Stimulated activated CD4-positive, alpha-beta T cell treated with anti-CD3 and anti-CD28 coated beads, TNF-alpha, amount 100 ng/mL, for 4 hours (primary cell): ENCODE measurements at places on chromosomes 2 and 18.

DNA sequence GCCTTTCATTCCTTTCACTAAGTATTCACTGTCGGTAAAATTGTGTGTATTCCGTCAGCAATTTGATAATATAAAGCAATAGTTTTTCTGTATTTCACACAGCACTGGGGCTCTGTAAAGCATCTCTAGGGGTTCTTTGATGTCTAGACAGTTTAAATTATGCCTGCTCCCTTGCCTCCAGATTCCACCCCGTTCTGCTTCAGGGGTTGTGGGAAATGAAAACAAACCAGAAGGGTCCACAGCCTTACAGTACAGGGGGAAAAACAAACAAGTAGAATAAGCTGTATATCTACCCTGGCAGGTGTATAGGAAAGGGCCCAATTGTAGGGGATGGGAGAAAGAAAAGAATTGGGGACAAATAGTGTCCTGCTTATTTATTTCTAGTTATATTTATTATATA is 63.1 kb downstream of the ASXL3 start:
- no peak for DNase-seq

DNA sequence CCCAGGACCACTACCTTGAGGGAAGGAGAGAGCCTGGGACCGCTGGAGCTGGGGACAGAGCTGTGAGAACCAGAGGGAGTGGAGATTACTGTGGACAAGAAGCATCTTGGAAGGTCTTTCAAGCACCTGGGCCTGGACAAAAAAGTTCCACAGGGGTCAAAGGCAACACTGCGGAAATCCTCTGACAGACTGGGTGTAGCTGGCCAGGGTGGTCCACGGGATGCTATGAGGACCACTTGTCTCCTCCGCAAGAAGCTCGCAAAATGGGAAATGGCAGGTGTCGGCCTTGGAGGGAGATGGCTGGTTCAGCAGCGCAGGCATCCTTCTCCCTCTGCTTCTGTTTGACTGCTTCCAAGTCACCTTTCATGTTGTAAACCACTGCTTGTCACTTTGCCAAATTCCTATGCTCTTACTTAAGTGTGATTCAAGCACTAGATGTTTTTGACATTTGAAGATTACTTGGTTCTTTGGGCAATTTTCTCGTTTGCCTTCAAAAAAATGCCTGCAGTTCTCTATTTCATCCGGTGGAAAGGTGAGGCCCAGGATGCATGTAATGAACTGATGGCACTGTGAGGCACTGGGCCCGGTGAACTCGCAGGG is 27.7 kb downstream of the KLHL29 start:
- DNase-seq = no peak

GRCh38 chr2:215379039-215379438 is 56.8 kb downstream of the FN1 start:
- no peak for DNase-seq

DNA sequence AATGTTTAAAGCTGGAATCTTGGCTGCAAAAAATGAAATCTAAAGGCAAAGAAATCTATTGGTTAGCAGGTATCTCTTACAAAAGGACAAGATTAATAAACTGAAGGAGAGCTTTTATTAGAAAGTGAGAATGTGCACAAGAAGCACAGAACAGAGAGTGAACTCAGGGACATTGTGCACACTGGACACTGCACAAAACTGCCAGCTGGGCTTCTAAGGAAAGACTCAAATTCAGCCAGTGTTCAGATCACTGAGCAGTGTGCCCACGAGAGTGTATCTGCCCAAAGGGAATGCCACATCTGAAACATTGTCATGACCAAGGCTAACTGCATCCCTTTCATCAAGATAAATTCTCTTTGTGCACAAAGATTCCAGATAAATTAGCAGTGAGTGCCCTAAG is 129.7 kb upstream of the KCNH7 start:
- DNase-seq = no peak

GRCh38 chr2:172484253-172484652 is 56.9 kb downstream of the ITGA6 start:
- no peak for DNase-seq

DNA sequence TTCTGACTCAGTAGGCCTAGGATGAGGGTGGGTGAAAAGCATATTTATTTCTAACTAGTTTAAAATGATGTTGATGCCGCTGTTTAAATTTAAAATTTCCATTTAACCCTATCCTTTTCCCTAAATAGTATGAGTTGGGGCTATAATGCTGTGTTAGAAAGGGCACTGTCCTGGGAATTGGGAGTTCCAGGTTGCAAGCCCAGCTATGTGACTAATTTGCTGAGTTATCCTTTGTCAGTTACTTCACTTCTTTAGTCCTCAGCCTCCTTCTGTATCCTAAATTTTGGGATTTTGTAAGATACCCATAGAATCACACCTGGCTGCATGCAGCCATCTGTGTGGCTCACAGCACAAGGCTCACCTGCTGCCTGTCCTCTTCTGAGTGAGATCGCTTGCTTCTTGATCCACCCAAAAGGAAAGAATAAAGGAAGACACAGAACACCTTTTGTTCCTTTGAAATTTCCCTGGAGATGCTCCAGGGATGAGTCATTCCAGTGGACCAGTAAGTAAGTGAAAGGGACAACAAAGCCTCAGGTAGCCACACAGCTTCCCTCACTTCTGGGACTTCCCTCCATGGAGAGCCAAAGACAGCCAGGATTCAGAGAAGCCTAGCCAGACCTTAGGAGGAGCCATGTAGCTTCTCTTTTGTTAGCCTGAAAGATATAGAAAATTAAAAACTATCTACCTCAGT is 97.2 kb downstream of the DTNA start:
- DNase-seq = no peak

- no peak for DNase-seq
Observed at GRCh38 chr18:68944826-68945225, 146.9 kb downstream of the CCDC102B start.

DNA sequence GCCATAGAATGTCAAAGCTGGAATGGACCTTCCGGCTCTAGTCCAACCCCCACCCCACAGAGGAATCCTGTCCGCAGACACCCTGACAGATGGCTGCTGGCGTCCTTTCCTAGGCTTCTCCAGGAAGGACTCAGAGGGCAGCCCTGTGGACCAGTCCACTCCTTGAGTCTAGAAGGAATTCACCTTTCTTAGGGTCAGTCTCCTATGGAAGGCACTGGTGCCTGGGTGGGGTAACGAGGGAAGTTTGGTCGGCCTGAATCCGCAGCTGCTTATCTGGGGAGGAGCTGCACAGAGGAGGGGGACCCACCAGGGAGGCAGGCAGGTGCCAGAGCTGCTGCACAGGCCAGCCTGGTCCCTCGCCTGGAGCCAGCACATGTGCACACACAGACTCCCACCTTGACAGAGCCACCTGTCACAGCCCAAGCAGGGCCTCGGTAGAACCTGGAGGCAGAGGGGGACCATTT is 2.5 kb downstream of the DNMT3A start:
- DNase-seq = no peak

GRCh38 chr2:85873679-85874078 is 15.1 kb downstream of the ST3GAL5 start:
- DNase-seq = no peak

DNA sequence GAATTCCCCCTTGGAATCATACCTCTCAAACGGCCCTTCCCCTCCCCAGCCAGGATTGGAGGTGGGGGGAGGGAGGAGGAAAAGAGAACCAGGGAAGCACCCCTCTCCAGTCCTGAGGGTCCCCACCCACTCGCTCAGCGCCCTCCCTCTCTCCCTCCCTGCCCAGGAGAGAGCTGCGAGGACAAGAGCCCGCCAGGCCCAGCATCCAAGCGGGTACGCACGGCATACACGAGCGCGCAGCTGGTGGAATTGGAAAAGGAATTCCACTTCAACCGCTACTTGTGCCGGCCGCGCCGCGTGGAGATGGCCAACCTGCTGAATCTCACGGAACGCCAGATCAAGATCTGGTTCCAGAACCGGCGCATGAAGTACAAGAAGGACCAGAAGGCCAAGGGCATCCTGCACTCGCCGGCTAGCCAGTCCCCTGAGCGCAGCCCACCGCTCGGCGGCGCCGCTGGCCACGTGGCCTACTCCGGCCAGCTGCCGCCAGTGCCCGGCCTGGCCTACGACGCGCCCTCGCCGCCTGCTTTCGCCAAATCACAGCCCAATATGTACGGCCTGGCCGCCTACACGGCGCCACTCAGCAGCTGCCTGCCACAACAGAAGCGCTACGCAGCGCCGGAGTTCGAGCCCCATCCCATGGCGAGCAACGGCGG is 14.4 kb downstream of the HOXD3 start:
- no peak for DNase-seq

- no peak for DNase-seq
Observed at GRCh38 chr18:34529358-34530335, 180.5 kb upstream of the DTNA start.

- DNase-seq = no peak
Observed at GRCh38 chr2:167581961-167582574, 665.3 kb downstream of the STK39 start.

- DNase-seq = no peak
Observed at GRCh38 chr2:31384771-31385276, 29.7 kb downstream of the XDH start.

GRCh38 chr2:21694079-21694878 is 570.5 kb downstream of the TDRD15 start:
- DNase-seq = no peak

- no peak for DNase-seq
Observed at GRCh38 chr2:188235364-188235763, 56.3 kb upstream of the GULP1 start.

- DNase-seq = no peak
Observed at GRCh38 chr2:228541789-228542188, 360.3 kb upstream of the SPHKAP start.

DNA sequence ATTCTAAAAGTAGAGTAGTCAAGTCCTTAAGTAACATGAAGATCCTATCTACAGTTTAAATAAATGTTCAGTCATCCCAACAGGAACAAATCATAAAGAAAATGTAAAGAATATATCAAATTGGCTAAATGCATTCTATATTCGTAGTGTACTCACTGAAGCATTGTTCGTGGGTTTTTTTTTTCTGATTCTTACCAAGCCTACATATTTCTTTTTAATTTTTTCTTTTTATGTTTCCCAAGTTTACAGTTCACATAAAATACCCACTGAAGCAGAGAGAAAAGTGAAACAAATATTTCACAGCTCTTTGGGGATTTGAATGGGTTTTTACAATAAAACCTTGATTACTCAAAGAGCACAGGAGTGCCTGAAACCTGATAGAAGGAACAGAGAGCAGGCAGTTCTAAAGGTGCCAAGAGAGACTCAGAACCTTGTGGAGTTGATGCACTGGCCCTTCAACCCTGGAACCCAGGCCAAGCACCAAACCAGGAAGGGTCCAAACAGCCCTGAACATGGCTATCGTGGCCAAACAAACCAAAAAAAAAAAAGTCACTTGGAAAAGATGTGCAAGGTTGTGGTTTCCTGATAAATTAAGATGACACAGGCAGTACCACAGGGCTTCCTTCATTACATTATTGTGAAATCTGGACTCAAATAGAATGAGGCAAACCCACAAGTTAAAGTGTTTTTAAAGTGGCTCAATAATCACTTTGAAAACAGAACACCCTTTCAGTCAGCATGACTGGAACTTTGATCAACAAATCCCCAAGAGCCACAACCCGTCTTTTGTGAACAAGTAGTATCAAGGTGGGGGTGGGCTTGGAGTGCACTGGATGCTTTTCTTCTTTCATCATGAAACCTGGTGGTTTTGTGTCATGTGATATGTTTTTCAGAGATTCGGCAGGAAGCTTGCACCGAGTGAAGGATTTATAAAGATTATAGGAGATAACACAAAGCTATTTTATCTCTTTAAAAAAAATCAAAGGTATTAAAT is 245.0 kb upstream of the FN1 start:
- DNase-seq = no peak

DNA sequence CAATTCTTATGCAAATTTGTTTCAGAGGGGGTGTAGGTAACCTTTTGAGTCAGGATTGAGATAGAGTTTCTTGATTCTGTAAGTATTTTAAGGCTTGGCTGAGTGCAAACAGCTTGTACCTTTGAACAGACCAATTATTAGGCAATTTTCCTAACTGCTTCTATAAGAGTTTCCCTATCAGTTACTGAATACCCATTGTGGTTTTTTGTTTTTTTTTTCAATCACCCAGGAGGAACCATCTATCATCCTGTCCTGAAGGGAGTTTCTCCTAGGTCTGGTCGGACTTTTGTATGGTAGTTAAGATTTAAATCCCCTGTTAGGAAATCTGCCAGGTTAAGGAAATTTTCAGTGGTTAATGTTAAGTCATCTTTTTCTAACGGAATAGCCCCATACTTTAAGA is 319.4 kb upstream of the SLC39A10 start:
- no peak for DNase-seq

DNA sequence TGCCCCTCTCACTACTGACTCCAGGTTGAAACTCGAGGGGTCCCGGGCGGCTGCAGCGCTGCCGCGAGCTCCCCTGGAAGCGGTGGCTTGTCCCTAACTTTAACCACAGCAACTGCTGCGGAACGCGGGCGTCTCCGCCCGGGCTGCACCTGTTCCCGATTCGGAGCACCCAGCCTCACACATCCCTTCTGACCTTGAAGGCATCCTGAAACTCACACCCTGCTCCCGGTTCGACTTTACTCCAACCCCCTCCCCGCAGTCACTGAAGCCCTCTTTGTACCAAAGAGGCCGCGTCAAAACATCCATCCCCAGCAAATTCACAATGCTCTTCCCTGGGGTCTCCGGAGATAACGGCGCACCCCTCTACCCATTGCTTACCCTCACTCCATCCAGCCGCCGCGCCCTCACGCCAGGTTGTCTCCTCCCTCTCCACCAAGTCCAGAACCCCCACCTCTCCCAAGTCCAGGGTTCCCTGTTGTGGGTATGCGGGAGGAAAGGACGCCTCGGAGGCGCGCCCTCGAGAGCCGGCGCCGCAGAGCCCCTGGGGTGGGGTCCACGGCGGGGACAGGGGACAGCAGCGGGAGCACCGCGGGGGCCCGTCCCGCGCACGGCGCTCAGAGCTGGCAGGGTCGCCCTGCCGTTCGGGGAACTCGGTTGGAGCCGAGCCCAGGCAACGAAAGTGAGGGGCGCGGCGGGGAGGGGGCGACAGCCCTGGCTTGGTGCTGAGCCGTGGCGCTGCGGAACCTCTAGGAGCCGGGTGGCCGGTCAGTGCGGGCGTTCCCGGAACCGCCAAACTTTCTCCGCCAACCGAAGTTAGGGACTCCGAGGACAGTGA is 934 bp downstream of the MYO5B start:
- DNase-seq = no peak

- no peak for DNase-seq
Observed at GRCh38 chr2:238852206-238852869, 4.5 kb downstream of the TWIST2 start.

GRCh38 chr18:27871726-27872125 is 305.2 kb downstream of the CDH2 start:
- no peak for DNase-seq
